H1 (cell line): ENCODE measurements at places on chromosomes 11 and 22.

GRCh38 chr11:72379384-72380131, 54.8 kb downstream of the CLPB start:
- no peak for DNase-seq

- DNase-seq, result no peak
Observed at GRCh38 chr11:43632181-43632580, 48.4 kb upstream of the HSD17B12 start.

GRCh38 chr11:133705873-133706272, 139.4 kb downstream of the SPATA19 start:
- DNase-seq, result no peak

DNA sequence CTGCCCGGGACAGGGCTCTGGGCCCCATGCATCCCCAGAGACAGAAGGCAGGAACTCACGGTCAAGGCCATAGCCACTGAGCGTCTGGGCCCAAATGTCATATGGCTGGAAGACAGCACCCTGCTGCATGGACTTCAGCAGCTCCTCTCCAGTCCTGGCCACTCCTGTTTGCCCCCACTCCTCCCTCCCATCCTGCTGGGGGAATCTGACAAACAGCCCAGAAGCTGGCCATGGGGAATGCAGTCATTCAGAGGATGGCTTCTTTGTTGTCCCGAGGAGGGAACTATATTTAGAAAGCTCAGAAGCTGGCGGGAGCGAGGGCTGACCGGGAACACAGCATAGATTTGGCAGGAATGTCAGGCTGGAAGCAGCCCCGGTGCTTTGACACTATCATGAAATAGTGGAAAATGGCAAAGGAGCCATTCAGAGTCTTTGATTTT, 35.0 kb downstream of the DKK3 start:
- no peak for DNase-seq

- DNase-seq, result no peak
Observed at GRCh38 chr11:43508511-43508918, 149.8 kb downstream of the TTC17 start.

GRCh38 chr22:29459773-29460172, 20.2 kb upstream of the NEFH start:
- DNase-seq, result no peak

DNA sequence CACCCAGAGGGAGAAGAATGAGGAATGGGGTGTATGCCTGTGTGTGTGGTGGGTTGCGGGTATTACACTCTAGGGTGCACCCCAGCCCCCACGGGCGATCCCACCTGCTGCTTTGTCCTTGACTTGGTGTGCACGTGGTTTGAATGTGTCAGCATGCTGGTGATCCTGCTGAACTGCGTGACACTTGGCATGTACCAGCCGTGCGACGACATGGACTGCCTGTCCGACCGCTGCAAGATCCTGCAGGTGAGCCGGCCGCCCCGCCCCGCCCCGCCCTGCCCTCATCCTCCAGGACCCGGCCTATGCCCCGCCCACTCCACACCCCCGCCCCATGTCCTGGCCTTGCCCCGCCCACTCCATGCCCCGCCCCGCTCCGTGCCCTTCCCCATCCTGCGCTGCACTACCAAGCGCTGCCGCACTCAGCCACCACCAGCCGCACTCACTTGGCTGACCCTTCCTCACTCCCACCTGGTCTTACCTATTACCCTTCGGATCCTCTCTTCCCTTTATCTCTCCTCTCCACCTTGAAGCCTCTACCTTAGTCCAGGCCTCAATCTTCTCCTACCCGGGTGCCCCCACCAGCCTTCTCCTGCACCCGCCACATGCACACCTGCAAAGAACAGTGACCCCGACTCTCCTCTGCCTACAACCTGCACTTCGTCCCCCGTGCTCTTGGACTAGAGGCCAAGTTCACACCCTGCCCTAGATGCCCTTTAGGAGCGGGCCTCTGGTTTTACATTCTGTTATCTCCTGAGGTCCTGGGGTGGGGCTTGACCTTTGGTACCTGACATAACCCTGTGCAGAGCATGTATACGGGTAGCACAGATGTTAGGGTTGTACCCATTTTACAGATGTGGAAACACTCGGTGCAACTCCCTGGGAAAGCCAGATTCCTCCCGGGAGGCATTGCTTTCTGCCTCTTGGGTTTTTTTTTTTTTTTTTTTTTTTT, 27.7 kb downstream of the CACNA1I start:
- peak; percentile 95 for DNase-seq

DNA sequence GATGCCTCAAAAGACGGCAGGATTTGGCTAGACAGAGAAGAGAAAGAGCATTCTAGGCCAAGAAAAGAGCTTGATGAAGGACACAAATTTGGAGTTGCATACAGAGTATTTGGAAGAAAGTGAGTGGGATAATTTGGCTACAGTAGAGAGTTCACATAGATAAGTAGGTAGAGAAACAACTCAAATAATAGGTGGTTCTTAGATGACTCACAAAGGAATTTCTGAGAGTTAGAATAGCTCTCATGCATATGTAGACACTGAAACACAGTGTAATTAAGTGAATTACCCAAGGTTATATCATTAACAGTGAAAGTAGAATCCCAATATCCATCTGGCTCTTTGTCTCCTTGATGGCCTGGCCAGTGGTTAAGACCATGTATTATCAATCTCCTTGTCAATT, 228.6 kb upstream of the DDI1 start:
- DNase-seq, result no peak

GRCh38 chr11:46694072-46694471, 6.3 kb downstream of the ARHGAP1 start:
- no peak for DNase-seq

DNA sequence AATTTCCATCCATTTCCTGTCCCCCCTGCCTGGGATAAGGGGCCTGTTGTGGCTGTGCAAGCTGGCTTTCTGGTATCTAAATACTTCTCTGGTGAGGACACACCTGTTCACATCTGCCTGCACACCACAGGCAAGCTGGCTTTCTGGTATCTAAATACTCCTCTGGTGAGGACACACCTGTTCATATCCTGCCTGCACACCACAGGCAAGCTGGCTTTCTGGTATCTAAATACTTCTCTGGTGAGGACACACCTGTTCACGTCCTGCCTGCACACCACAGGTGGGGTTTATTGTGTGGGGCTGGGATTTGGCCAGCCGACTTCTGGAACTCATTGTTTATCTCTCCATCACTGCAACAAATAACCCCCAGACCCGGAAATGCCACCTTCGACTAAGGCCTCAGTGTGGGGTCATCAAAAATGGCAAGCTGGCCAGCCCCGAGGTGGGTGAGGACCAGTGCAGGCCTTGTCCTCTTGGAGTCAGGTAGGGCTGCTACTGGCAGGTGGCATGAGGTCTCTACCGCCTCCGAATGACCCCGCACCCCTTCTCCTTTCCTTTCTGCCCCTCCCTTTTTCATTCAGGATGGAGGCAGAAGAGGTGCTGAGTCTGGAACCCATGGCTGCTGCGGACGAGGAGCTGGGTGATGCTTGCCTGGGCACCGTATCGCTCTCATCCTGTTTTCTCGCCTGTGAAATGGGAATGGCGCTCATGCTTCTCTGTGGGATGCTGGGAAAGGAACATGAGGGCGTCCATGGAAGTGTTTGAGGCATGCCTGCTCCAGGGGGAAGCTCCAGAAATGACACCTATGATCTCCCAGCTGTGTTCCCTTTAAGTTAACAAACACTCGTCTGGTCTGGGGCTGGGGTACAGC, 43.5 kb upstream of the MYEOV start:
- no peak for DNase-seq

GRCh38 chr11:112178428-112178827, 3.1 kb downstream of the BCO2 start:
- DNase-seq, result no peak

DNA sequence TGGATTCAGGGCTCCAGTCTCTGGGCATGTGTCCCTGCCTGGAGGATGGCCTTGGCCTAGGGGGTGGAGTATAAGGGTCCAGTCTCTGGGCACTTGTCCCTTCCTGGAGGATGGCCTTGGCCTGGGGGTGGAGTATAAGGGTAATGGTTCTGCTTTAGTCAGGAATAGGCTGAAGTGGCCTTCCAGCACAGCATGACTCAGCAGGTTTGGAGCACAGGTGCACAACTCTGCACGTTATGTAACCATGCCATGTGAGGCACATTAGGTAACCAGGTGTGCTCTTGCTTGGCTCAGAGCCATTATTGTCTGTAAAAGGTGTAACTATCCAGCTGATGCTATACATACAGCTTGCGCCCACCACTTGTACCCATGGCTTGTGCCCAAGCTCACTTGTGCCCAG, 48.4 kb upstream of the POLD3 start:
- no peak for DNase-seq

GRCh38 chr11:45933131-45933831, 10.8 kb downstream of the LARGE2 start:
- no peak for DNase-seq

- DNase-seq, result no peak
Observed at GRCh38 chr11:30282289-30282631, 40.6 kb upstream of the ARL14EP start.

DNA sequence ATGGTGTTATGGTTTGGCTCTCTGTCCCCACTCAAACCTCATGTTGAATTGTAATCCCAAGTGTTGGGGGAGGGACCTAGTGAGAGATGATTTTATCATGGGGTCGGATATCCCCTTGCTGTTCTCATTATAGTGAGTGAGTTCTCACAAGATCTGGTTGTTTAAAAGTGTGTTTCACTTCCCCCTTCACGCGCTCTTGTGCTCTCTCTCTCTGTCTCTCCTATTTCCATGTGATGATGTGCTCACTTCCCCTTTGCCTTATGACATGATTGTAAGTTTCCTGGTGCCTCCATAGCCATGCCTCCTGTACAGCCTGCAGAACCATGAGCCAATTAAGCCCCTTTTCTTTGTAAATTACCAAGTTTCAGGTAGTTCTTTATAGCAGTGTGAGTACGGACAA, 765.1 kb downstream of the KCNA4 start:
- no peak for DNase-seq

- no peak for DNase-seq
Observed at GRCh38 chr11:94762208-94762607, 5.9 kb upstream of the AMOTL1 start.

DNA sequence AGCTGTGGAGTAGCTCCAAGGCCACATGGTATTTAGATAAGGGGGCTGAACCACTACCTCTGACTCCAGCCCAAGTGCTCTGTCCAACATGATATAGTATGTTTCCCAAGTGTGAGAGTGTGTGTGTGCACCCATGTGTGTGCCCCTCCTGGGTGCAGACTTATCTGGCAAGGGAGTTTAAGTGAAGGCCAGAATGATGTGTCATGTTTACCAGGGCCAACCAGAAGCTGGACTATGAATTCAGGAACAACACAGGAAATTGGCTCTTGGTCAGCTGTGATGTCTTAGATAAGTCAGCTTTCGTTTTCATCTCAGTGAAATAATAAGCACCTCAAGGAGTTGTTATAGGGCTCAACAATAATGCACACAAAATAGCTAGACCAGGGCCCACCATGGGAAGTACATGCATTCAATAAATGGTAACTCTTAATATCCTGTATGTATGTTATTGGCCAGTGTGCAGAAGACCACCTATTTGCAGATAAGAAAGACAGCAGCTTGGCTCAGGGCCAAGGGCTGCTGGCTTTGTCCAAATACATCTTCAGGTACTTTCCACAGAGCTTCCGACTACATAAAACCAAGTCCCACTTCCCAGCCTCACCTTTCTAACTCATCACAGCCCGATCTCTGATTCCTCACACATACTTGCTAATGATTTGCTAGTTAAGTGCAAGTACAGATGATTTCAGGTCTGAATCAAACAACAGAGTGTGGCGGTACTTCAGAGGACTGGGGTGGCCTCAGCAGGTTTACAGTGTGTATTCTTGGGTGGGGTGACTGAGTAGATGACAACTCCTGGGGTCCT, 120.9 kb downstream of the ME3 start:
- no peak for DNase-seq

DNA sequence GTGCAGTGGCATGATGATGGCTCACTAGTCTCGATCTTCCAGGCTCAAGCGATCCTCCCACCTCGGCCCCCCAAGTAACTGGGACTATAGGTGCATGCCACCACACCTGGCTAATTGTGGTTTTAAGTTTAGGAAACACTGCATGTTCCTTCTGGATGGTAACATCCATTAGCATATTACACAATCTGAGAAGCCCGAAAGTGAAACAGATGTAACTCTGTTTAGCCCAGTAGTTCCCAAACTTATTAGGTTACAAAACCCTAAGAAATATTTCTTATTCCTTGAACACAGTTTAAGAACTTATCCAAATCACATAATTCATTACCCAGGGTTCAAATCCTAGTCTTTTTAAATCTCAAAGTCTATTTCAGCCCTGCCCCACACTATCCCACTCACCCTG, 28.3 kb downstream of the POLDIP3 start:
- no peak for DNase-seq

DNA sequence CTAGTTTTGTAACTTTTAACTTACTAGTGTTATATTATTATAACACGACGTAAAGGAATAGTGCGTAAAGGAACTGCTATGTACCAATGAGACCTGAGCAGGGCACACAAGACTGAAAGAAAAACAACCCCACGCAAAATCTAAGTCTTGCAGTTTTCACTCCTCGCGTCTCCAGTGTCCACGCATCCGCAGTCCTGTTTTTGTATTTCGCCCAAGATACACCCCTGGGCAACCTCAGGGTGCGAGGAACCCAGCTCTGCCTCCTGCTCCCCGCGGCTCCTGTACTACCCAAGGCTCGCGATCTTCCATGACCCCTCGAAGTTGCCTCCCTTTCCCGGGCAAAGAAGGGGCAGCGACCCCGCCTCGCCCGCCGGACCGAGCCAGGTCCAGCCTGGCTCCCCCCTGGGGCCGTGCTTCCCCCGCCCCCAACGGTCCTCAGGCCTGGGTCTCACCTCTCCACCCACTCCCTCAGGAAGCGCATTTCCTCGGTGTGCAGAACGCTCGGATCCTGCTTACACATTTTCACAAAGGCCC, 393 bp downstream of the ST13 start:
- DNase-seq, result no peak

GRCh38 chr11:133107136-133107535, 425.2 kb downstream of the OPCML start:
- no peak for DNase-seq

DNA sequence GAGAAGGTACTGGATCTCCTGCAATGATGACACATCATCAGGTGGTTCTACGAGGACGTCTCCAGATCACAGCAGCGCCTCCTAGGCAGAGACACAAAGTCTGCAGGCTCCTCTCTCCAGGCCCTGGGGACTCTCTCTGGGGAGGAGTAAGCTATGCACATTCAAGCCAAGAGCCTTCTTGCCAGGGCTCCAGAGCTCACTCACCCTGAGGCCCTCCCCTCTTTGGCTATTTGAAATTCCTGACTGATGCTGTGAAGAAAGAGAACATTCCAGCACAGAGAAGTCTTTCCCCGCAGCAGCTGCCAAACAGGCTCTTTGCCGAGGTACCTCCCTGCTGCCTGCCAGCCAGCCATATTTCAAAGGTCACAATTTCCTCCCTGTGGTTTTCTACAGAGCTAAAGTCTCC, 204.9 kb downstream of the CSNK2A3 start:
- peak; percentile 73 for DNase-seq

- no peak for DNase-seq
Observed at GRCh38 chr11:134634897-134635831, 223.1 kb upstream of the B3GAT1 start.
